ENCODE measurements at places on chromosomes 3 and 15. TPM values are rescaled to one million over a fixed set of nuclear protein-coding genes. Genes with fewer than 3 reads are reported as not detected.

Gene ASB14
- total RNA-seq = not detected

Gene ALCAM
- 19.0 TPM for total RNA-seq

Gene SPESP1
- total RNA-seq = 3.1 TPM

Gene P2RY13
- total RNA-seq = 2.0 TPM

Gene AMT
- total RNA-seq = 5.8 TPM

DNA sequence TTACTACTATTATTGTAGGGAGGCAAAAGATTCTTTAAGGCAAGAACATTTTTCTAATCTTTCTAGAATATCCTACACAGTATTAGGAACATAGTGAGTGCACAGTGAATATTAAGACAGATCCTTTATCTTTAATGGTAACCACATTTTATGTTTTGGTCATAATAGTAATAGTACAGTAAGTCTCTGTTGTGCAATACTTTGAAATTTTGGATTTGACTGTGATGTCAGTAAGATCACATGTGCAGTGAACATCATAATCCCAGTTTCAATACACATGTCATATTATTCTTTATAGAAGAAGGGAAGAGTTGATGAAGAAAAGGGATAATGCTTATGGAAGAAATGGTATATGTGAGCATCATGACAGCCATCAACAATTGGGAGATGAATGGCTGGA lies 10.7 kb downstream of the STT3B start:
- H3K4me3 ChIP-seq = no peak overlapping the region
- H3K4me1 ChIP-seq = peaks cover 67% of the 10 kb centered on the region
- no peak overlapping the region for H3K27ac ChIP-seq
- H3K36me3 ChIP-seq = no peaks in the 10 kb centered on the region
- no peaks in the 10 kb centered on the region for H3K27me3 ChIP-seq

DNA sequence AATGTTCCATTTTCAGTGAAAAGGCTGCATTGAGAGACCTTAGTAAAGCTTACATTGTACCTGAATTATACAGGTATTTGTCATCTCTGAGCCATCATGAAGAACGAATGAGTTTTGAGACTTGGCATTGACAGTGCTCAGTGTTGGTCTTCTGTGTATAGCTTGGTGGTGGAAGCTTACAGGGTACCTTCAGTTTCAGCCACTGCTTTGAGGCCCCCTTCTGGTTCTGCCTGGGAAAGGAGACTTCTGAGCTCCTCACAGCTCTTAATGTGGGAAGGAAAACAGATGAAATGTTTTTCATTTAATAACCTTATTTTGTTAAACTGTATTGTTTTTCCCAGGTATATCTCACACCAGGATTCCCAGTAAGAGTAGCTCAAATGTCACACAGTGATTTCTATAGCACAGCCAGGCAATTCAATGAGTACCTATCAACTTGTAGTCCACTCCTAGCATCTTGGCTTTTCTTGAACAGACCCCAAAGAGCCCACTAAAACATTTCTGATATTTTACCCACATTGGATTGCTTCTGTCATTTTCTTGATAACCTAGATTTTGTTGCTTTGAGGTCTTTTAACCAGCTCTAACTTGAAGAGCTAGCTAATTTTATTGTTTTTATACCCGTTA lies 5.6 kb downstream of the SERPINI1 start:
- no peak for DNase-seq
- no peak overlapping the region for H3K4me3 ChIP-seq
- H3K4me1 ChIP-seq = peaks cover 8% of the 10 kb centered on the region
- no peak overlapping the region for H3K27ac ChIP-seq

DNA sequence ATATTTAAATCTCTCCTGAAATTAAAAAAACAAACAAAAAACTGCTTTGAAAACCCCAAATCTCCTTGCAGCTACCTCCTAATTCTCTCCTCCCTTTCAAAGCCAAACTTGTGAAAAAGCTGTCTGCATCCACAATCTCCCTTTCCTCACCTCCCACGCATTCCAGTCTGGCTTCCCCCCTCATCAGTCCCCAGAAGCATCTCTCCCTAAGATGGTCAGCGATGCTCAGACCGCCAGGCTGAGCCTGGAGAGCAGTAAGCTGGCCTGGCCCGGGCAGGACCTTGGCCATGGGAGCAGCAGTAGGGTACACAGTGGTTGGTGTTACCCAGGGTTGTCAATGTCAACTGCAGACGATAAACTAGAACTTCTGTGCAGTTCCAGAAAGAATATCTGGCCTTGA lies 32.9 kb upstream of the BLM start:
- H3K27me3 ChIP-seq = no peaks in the 10 kb centered on the region
- H3K4me3 ChIP-seq = no peak overlapping the region
- peaks cover 16% of the 10 kb centered on the region for H3K4me1 ChIP-seq
- H3K36me3 ChIP-seq = no peaks in the 10 kb centered on the region
- no peak overlapping the region for H3K27ac ChIP-seq

- peaks cover under 1% of the 10 kb centered on the region for H3K4me1 ChIP-seq
- H3K27me3 ChIP-seq = no peaks in the 10 kb centered on the region
- DNase-seq = no peak
- H3K4me3 ChIP-seq = no peak overlapping the region
- no peak overlapping the region for H3K27ac ChIP-seq
- no peaks in the 10 kb centered on the region for H3K36me3 ChIP-seq
Measured at GRCh38 chr3:195075199-195075940, 195.6 kb downstream of the XXYLT1 start.

DNA sequence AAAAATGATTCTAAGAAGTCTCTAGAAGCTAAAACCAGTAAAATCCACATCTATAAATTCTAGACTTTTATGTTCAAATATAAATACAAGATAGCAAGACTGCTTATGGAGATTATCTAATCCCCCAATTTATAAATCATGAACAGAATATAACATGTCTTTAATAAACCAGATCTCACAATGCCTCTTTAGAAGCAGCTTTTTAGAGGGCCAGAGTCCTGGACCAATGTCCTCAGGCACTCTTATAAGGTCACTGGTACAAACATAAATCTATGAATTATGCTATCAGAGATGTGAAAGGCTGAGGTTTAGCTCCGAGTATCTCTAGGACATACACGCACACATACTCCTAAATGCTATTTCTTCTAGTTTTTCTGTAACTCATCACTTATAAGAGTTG lies 78.3 kb downstream of the ADAM10 start:
- H3K4me3 ChIP-seq = no peak overlapping the region
- no peaks in the 10 kb centered on the region for H3K36me3 ChIP-seq
- H3K4me1 ChIP-seq = no peaks in the 10 kb centered on the region
- H3K27ac ChIP-seq = no peak overlapping the region

GRCh38 chr3:182710557-182711157 lies 82.6 kb upstream of the ATP11B start:
- no peaks in the 10 kb centered on the region for H3K27me3 ChIP-seq
- DNase-seq = no peak
- H3K36me3 ChIP-seq = no peaks in the 10 kb centered on the region
- no peaks in the 10 kb centered on the region for H3K4me1 ChIP-seq
- H3K4me3 ChIP-seq = no peak overlapping the region

- no peaks in the 10 kb centered on the region for H3K27me3 ChIP-seq
- no peak overlapping the region for H3K4me3 ChIP-seq
- H3K36me3 ChIP-seq = peaks cover 12% of the 10 kb centered on the region
- H3K4me1 ChIP-seq = no peaks in the 10 kb centered on the region
- H3K27ac ChIP-seq = no peak overlapping the region
- no peak for DNase-seq
Measured at GRCh38 chr15:77126529-77127326, 55.8 kb upstream of the TSPAN3 start.

- peaks cover 90% of the 10 kb centered on the region for H3K36me3 ChIP-seq
- no peak overlapping the region for H3K4me3 ChIP-seq
- no peak for DNase-seq
Measured at GRCh38 chr3:47342151-47342550, 38.7 kb upstream of the PTPN23 start.

Measured in esophagus muscularis mucosa (tissue), 4 donors.